ENCODE measurements at places on chromosomes 11 and 22. TPM values are rescaled to one million over a fixed set of nuclear protein-coding genes. Genes with fewer than 3 reads are reported as not detected.

Gene METTL15
- total RNA-seq, result 15.9 TPM

Gene CDCA5
- total RNA-seq, result 89.9 TPM

GRCh38 chr11:93024369-93024768, 54.9 kb downstream of the MTNR1B start:
- no peaks in the 10 kb centered on the region for H3K27me3 ChIP-seq
- no peak overlapping the region for H3K27ac ChIP-seq
- no peak for DNase-seq
- H3K4me3 ChIP-seq, result no peak overlapping the region
- no peaks in the 10 kb centered on the region for H3K4me1 ChIP-seq

DNA sequence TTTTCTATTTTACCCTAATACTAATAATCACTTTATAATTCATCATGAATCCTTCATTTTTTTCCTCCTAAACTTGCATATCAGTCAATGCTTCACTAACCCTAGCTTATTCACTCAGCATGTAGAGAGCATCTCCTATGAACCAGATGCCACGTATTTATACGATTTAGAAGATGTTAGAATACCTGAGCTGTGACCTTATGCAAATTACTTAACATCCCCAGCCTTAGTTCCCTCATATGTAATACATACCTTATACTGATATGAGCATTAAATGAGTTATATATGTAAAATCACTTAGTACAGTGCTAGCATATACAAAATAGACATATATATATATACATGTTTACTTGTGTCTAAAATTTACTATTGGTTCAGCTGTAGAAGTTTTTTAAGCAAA, 9.0 kb downstream of the FAM76B start:
- H3K27ac ChIP-seq, result no peak overlapping the region
- no peaks in the 10 kb centered on the region for H3K27me3 ChIP-seq
- H3K4me3 ChIP-seq, result no peak overlapping the region
- H3K4me1 ChIP-seq, result no peaks in the 10 kb centered on the region
- DNase-seq, result no peak

- H3K36me3 ChIP-seq, result peaks cover 57% of the 10 kb centered on the region
- no peak overlapping the region for H3K4me3 ChIP-seq
- H3K4me1 ChIP-seq, result peaks cover 22% of the 10 kb centered on the region
- no peaks in the 10 kb centered on the region for H3K27me3 ChIP-seq
These were observed 4.8 kb downstream of the DDX10 start for GRCh38 chr11:108669711-108670110.

GRCh38 chr11:113977071-113977490, 2.2 kb downstream of the HTR3A start:
- peaks cover 7% of the 10 kb centered on the region for H3K4me1 ChIP-seq
- H3K4me3 ChIP-seq, result no peak overlapping the region
- no peaks in the 10 kb centered on the region for H3K36me3 ChIP-seq
- H3K27ac ChIP-seq, result no peak overlapping the region
- H3K27me3 ChIP-seq, result peaks cover 21% of the 10 kb centered on the region
- DNase-seq, result no peak

Measured in K562 (cell line).